ENCODE measurements at places on chromosomes 13 and 19. TPM values are rescaled to one million over a fixed set of nuclear protein-coding genes. Genes with fewer than 3 reads are reported as not detected.

- DNase-seq, result no peak
Measured at GRCh38 chr19:52138983-52139251, 821 bp downstream of the ZNF616 start.

- no peak for DNase-seq
Measured at GRCh38 chr13:42393573-42394360, 121.8 kb downstream of the AKAP11 start.

DNA sequence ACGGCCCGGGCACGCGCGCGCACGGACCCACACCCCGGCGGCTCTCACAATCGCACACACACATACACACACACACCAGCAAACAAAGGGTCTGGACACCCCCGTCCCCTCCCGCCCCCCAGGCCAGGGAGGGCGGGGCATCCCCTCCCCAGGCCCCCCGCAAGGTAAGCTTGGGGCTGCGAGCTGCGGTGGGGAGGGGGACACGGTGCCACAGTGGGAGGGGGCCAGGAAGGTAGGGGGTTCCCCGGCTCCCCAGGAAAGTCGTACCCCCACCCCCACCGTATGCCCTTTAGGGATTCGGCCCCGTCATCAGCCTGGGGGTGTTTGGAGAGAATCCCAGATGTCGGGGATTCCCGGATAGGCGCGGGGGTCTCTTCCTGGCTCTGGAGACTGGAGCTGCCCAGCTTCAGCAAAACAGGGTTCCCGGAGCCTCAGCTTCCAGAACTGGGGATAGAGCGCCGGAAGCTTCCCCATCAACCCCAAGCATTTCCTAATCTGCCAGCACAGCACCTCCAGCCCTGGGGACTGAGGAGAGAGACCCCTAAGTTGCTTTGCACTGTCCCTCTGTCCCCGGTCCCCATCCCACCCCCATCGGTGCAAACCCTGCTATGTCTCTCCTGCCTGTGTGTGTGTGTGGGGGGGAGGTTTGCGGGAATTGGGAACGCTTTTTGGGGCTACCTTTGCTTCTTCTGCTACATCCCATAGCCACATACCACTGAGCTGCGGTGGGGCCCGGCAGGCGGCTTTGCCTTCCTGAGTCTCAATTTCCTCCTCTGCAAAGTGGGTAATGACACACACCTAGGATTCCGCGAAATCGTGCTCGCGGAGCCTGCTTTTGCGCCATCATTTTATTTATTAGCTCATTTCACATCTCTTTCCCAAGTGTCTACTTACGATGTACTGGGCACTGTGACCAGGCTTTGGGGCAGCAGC is 1.8 kb upstream of the CDC37 start:
- peak; percentile 61 for DNase-seq

- no peak for DNase-seq
Measured at GRCh38 chr13:61275736-61276135, 139.9 kb downstream of the PCDH20 start.

GRCh38 chr13:76266561-76266960 is 619.6 kb downstream of the KCTD12 start:
- no peak for DNase-seq

DNA sequence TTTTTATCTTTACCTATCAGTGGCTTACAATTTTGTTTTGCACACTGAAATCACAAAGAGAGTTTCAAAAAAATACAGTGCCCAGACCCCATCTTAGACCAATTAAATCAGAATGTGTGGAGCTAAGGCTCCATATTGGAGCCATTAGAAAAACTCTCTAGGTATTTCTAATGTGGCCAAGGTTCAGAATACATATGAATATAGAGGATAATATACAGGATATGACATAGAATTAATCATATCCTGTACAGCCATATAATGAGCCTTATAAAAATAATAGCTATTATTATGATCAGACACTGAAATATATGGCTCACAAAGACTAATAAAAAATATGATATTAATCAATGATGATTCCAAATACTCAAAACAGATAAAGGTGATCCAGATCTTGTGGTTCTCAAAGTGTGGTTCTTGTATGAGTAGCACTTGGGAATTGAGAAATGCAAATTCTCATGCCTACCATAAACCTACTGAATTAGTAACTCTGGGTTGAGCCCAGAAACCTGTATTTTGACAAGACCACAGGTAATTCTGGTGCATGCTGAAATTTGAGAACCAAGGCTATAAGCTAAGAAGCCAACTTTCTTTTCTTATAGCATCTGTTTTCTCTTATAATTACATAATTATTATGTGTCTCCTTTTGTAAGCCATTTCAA is 408.0 kb downstream of the DIAPH3 start:
- DNase-seq, result no peak

DNA sequence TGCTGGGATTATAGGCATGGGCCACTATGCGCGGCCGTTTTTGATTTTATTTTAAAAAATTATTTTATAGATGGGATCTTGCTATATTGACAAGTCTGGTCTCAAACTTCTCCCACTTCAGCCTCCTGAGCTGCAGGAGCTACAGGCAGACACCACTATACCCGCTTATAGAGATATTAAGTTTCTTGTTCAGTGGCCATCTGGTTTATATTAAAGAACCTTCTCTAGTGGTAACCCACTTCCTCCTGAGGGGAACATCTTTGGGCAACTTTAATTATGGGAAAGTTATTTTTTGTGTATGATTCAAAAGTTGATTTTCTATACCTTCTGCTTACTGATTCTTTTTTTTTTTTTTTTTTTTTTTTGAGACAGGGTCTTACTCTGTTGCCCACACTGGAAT is 172.7 kb downstream of the KLF5 start:
- DNase-seq, result no peak

DNA sequence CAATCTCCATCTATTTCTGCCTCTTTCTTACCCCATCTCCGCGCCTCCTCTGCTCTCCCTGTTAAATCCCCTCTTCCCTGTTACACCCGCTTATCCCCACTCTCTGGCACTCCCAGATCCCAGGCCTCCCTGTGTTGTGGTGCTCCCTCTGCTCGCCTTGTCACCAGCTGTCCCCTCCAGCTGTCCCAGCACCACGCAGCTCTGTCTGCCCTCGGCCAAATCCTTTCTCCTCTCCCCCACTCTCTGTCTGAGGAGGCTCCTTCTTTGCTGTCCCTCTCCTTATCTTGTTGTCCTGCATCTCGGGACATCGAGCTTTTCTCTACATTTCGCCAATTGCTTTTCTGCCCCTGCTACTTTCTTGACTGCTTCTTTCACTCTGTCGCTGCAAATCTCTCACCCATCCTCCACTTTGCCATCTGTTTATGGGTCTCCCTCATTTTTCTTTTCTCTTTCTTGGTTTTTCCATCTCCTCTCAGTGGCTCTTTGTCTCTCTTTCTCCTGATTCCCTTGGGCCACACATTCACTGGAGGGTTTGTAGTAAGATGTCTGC is 941 bp downstream of the ZNF160 start:
- no peak for DNase-seq

The C13orf42 gene
- total RNA-seq, result not detected

DNA sequence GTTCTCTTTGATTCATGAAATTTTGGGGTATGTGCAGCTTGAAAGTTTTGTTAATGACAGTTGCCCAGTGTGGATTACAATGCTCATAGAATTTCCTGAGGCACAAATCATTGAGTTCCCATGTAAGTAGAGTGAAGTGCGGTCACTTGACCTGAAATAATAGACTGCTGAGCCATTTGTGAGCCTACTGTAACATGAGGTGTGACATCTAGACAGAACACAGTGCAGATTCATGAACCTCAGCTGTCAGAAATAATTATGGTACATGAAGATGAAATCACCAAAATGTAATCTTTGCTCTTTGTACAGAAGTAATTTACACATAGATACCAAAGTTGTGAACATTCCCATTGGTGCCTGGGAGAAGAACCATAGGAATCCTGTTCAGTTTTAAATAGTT is 84.6 kb downstream of the DHRS12 start:
- DNase-seq, result no peak

GRCh38 chr19:41206926-41207750 is 11.9 kb upstream of the AXL start:
- no peak for DNase-seq

DNA sequence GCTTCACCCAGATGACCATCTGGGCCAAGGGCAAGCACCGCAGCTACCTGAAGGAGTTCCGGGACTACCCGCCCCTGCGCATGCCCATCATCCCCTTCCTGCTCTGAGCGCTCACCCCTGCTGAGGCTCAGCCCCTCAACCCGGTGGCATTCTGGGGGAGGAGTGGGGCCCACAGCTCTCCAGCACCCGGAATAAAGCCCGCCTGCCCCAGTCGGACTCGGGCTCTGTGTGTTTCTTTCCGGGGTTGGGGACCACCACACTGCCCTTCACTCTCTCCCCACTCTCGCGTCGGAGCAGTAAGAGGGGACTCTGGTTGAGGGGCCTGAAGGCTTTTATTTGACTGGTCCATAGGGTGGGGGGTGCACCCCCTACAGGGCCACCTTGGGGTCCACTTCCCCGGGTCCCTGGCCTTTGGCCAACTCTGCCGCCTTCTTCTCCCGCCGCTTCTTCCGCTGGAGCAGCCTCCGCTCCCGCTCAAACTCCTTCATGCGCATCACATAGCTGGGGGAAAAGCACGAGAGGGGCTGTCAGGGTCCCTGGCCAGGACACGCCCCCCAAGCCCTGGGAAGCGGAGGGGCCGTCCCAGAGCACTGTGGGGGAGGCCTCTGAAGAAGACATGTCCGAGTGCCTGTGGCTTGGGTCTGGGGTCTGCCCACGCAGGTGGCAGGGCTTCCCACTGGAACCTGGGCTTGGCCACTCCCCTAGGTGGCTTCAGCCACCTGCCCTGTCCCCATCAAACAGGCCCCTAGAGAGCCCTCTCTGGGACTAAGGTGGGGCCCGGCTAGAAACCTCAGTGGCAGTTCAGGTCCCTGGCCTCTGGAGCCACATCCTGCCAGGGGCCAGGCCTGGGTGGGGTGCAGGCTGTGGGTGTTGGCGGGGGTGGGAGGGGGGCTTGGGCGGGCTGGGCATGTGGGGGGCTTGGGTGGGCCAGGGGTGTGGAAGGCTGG is 5.8 kb downstream of the NDUFB7 start:
- no peak for DNase-seq

The PTGER1 gene
- total RNA-seq, result 0.19 TPM

- DNase-seq, result no peak
Measured at GRCh38 chr13:71593566-71593965, 273.4 kb downstream of the DACH1 start.

The FREM2 gene
- not detected for total RNA-seq

The CRLF1 gene
- total RNA-seq, result not detected

DNA sequence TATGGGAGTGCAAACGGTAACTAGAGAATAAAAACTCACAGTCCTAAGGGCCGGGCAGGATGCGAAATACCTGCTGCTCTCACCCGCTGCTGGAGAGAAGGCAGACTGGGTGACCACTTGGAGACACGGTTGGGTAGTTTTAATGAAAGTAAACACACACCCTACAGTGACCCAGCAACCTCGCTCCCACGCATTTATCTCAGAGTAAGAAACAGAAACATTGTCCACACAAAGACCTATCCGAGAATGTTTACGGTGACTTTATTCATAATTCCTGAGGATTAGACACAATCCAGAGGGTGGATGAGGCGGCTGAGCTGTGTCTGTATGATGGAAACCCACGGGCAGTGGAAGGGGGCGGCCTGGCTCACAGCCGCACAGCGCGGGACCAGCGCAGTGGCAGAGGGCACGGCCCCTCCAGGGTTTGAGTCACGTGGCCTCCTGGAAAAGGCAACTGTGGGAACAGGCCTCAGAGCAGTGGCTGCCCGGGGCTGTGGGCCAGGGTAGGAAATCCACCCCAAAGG is 73.5 kb upstream of the C13orf46 start:
- no peak for DNase-seq

GRCh38 chr19:30662211-30662861 is 290.2 kb downstream of the ZNF536 start:
- no peak for DNase-seq

Data from activated CD4-positive, alpha-beta T cell treated with anti-CD3 and anti-CD28 coated beads, Interleukin-2, amount 10 ng/mL, durations not matched to agents 7 days and 5 days (primary cell).